Effector CD4-positive, alpha-beta T cell (primary cell): ENCODE measurements at places on chromosomes 6 and 20.

DNA sequence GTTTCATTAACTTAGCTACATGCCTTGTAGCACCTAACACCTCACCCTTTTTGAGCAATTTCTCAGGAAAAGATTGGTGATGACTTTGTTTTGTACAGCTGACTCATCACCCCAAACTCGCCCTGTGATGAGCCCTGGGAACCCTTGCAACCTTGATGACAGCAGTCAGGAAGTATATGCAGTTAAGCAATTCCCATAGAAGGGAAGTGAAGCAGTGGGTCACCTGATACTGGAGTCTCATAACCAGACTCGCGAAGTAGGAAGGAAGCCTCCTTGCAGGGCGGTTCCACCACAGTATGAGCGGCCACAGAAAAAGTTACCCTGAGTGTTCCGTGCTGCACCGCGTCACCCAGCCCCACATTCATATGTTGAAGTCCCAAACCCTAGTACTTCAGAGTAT, 82.0 kb upstream of the EDN1 start:
- DNase-seq, result no peak

GRCh38 chr6:129593233-129593564, 116.8 kb downstream of the ARHGAP18 start:
- DNase-seq, result no peak

DNA sequence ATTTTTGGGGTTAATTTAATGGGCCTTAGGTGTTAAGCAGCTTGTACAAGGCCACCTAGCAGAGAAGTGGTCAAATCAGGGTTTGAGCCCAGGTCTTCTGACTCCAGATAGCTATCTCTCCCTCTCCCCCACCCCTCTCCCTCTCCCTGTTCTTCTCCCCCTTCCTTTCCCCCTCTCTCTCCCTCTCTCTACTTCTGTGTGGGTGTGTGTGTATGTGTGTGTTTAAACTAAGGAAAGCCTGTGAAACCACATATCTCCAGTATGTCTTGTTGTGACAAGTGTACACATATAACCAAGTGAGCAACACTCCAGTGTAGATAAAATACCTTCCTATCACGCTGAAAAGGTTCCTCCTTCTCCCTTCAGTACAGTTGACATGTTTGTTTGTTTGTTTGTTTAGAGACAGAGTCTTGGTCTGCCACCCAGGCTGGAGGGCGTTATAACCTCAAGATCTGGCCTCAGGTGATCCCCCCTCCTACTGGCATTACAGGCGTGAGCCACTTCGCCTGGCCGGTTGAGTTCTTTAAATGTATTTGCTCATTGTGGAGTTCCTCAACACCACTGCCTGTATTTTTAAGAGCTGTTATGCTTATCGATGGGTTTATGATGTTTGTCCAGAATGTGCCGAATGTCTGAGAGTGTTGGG, 140.4 kb downstream of the JARID2 start:
- DNase-seq, result no peak

GRCh38 chr6:54390362-54390761, 82.1 kb downstream of the TINAG start:
- DNase-seq, result no peak

GRCh38 chr6:3748208-3749066, 3.1 kb downstream of the PXDC1 start:
- DNase-seq, result no peak
